ENCODE measurements at places on chromosomes 1 and 21.

DNA sequence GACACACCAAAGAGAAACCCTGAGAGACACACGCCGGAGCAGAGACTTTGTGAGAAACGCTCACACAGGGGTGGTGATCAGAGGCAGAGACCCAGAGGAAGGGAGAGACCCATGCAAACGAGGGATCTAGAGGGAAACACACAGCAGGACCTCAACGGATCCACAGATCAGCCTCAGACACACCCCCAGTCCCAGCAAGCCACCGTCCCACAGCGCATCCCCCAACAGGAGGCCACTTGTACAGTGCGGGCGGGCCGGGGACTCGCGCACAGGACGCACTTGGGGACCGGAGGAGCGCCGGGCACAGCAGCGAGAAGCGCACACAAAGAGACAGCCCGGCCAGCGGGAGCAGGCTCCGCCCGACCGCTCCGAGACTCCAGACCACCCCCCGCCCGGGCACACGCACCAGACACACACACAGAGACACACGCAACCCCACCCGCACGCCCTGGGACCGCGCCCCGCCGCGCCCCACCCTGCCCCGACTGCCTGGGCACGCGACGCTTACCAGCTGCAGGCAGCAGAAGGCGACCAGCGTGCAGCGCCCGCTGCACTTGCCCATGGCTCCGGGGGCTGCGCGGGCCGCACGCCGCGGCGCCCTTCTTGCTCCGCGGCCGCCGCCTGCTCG lies 587 bp downstream of the NKAIN1 start:
- DNase-seq, result no peak

DNA sequence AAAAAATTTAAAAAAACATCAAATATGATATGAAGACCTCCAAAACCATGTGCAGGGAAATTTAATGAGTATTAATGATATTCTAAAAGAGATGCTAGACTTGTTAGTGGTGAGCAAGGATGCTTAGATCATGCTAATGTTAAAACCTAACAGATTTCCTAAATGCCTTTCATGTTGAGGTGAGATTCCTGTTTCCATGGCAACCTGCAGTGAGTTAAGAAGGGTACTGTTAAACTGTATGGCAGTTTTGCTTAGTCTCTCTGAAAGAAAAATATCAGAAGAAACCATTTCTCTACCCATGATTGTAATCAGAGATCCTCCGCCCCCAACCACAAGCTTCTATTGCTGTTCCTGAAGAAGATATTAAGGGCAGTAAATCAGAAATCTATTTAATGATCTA lies 321.6 kb upstream of the LRRC7 start:
- no peak for DNase-seq

DNA sequence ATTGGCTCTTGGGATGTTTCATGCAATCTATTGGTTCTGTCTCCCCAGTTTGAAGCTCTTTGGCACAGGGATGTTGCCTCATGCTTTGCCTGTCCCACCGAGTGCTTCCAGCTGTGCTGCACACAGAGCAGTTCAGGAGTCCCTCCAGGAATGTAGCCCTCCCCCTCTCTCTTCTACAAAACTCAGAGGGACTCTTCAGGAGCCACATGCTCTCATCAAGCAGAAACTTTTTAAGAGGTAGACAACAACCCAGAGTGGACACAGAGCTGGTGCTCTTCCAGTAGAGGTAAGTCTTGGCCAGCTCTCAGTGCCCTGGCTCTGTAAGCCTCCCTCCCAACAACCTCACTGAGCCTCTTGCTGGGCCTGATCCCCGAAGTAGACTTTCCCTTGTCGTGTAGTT lies 11.6 kb upstream of the ZNF697 start:
- no peak for DNase-seq

DNA sequence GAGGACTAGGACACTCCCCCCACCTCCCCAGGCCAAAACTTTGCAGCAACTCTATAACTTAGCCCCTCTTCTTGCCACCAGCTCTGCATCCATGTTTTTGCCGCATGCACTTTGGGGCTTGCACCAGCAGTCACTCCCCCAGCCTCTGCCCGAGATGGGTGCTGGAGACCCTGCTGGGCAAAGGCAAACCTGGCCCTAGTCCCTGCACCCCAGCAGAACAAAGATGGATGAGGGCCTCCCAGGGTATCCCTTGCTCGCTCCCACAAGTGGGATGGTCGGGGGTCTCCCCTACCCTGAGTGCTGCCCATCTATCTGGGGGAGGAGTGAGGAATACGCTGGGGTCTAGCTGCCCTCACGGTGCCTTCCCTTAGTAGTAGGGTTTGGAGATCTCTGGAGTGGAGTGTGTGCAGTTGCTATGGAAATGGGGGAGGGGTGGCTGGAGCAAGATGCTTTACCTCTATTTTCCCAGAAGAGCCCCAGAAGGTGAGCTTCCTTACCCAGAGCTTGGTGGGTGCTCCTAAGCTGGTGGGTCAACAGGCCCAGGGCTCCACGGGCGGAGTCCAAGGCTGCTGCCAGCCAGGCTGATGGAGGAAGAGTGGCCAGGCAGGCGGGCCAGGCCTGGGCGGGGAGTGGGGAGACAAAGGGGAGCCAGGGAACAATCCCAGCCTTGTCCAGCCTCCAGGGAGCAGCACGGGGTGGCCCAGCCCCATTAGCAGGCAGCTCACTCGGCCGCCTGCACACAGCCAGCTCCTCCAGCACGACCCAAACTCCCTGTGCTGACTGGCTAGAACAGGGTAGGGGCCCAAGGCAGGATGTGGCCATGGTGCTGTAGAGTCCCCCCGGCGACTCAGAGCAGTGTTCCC lies at the start of gene PAQR6:
PAQR6 (minus strand) TSS at position 597 of the 863 bp plus-strand sequence. CDS start 1,325 bp downstream, outside the sequence.
- no peak for DNase-seq

- DNase-seq, result no peak
Measured at GRCh38 chr1:147516157-147516917, 25.0 kb upstream of the BCL9 start.

DNA sequence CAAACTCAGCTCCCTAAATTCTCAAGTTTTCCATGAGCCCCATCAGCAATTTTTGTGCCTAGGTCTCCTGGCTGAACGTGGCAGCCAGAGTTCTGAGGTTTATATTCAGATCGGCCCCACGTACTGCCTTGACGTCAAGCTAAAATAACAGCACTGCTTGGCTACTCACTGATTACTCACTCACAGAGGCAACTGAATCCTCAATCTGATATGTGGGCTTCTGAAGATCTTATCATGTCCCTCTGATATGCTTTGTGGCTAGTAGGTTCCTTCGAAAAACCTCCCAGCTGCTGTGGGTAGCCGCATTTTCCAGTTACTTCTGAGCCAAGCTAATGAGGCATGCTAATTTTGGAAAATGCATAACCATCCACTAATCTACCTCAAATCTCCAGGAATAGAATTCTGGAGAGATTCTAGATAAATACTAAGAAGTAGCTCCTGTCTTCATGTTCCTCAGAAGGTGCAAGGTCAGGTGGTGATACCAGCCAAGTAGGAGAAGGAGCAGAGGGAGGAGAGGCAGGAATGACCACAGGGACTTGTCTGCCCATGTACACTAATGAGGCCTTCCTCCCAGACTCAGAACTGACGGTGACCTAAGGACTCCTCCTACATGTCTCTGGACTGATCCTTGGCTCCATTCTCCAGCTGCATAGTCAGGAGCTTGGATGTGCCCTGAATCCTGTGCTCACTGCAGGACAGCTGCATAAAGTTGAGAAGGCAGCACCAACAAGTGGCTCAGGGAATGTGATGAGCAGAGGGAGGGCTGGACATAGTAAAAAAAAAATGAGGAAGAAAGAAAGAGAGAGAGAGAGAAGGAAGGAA lies 263.7 kb downstream of the TNR start:
- DNase-seq, result no peak

GRCh38 chr1:114336360-114336759 lies 174.6 kb downstream of the TRIM33 start:
- no peak for DNase-seq

- no peak for DNase-seq
Measured at GRCh38 chr1:158062174-158062573, 68.7 kb downstream of the KIRREL1 start.
